ENCODE measurements at places on chromosomes 12 and 14.

GRCh38 chr14:102333390-102333789 lies 13.8 kb downstream of the ZNF839 start:
- H3K27ac ChIP-seq: no peak overlapping the region
- DNase-seq: no peak
- no peak overlapping the region for H3K4me3 ChIP-seq
- H3K4me1 ChIP-seq: no peaks in the 10 kb centered on the region

DNA sequence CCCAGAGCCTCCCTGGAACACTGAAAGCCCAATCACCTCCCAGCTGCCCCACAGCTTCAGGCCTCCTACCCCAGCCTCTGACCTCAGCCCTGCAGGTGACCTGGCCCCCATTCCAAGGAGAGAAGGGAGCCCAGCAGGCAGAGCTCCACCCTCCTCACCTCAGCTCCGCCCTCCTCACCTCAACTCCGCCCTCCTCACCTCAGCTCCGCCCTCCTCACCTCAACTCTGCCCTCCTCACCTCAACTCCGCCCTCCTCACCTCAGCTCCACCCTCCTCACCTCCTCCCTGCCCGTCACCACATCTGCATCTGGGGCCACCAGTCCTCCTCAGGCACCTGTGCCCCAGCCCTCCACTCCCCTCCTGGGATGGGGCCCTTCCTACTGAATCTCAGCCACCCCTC lies 112.2 kb upstream of the SFSWAP start:
- no peaks in the 10 kb centered on the region for H3K27me3 ChIP-seq
- no peaks in the 10 kb centered on the region for H3K36me3 ChIP-seq
- H3K27ac ChIP-seq: no peak overlapping the region
- H3K4me3 ChIP-seq: no peak overlapping the region
- DNase-seq: no peak

GRCh38 chr14:77400216-77400615 lies 23.0 kb downstream of the SAMD15 start:
- H3K27me3 ChIP-seq: no peaks in the 10 kb centered on the region
- DNase-seq: no peak
- no peak overlapping the region for H3K27ac ChIP-seq
- H3K4me1 ChIP-seq: no peaks in the 10 kb centered on the region

- DNase-seq: no peak
- no peak overlapping the region for H3K4me3 ChIP-seq
These were observed 117.3 kb upstream of the NAP1L1 start for GRCh38 chr12:76201758-76202157.

GRCh38 chr12:108840605-108841332 lies 16.6 kb downstream of the SSH1 start:
- H3K4me3 ChIP-seq: no peak overlapping the region
- peaks cover 69% of the 10 kb centered on the region for H3K4me1 ChIP-seq
- H3K36me3 ChIP-seq: peaks cover 6% of the 10 kb centered on the region

DNA sequence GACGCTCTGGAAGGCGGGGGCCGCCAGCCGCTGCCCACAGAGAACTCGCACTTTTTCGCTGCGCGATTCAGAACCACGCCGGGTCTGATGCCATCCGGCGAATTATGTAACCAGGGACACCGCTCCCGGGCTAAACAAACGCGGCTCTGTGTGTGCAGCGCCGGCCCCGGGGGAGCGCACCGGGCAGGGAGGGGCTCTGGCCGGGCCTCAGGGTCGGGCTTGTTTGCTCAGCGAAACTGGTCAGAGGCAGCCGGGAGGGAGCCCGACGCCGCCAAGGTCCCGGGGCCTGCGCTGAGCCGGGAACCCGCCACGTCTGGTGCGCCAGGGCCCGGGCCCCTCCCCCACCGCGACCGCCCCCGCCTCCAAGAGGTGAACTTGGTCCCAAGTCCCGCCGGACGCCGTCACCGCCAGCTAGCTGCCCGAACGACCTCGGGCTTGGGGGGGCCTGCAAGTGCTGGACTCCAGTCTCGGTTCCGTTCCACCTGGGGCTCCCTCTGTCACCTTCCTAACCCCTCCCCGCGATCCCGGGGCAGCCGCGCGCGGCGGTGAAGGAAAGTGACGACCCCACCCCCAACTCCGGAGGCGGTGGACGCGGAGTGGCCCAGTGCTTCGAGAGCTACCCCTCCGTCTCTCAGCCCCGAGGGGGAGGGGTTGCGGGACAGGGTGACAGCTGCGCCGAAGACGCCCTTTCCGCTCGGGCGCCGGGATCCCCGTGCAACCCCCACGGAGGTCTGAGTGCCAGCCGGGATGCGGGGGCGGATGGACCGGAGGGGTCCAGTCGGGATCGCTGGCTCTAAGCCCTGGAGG lies 848 bp downstream of the CTDSP2 start:
- H3K4me1 ChIP-seq: peaks cover 41% of the 10 kb centered on the region
- no peaks in the 10 kb centered on the region for H3K36me3 ChIP-seq
- peak overlapping the region; percentile 99 for H3K4me3 ChIP-seq
- H3K27me3 ChIP-seq: no peaks in the 10 kb centered on the region
- DNase-seq: peak; percentile 93
- peak overlapping the region; percentile 100 for H3K27ac ChIP-seq

DNA sequence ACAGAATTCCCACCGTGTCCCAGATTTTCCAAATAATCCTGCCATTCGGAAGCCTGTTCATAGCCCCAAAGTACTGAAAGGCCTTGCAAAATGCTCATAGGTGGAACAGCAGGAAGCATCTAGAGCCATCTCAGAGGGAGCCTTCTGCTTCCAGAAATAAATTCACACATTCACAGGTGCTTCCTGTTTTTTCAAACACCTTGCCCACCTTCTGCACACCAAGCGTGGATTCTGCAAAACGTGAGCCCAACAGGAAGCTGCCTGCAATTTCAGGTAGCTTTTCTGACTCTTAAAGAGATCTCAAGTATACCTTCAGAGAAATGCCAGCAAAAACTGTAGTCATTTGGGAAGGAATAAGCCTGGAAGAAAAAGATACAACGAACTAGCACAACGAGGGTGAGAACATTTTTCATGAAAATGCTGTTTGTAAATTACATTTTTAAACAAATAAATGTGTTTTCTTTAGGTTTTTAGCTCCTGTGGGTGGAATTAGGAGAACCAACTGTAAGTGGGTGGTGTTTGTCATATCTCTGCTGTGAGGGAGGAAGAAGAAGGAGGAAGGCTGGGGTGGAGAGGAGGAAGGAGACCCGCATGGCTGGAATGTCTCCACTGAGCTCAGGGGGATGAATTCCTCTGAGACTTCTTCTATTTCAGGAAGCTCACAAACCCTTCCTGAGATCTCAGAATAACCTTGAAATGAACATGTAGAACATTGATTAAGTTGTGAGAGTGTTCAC lies at the start of gene IFNG-AS1:
IFNG-AS1 (plus strand) TSS at position 264 of the 737 bp plus-strand sequence.
- no peaks in the 10 kb centered on the region for H3K4me1 ChIP-seq
- no peaks in the 10 kb centered on the region for H3K36me3 ChIP-seq

DNA sequence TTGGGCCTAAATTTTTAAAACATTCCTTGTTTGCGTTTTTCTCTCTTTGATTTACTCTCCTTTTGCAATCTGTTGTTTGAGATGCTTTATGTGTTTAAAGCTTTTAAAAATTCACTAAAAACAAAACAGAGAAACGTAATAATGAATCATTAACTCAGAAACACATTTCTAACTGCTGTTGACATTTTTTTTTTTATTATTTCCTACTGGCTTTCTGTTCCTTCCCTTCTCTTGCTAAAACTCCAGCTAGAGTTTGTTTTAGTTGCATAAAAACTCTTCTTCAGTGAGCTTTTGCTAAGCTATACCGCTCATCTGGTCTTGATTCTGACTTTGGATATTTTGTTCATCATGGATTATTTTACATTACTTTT lies 29.0 kb upstream of the SRGAP1 start:
- DNase-seq: no peak
- no peaks in the 10 kb centered on the region for H3K4me1 ChIP-seq
- no peak overlapping the region for H3K4me3 ChIP-seq
- no peak overlapping the region for H3K27ac ChIP-seq
- no peaks in the 10 kb centered on the region for H3K27me3 ChIP-seq

- no peaks in the 10 kb centered on the region for H3K27me3 ChIP-seq
- no peak for DNase-seq
- H3K27ac ChIP-seq: no peak overlapping the region
These were observed 12.1 kb downstream of the CSRP2 start for GRCh38 chr12:76866726-76867125.

GRCh38 chr12:111030800-111031199 lies 110.4 kb upstream of the MYL2 start:
- peaks cover 68% of the 10 kb centered on the region for H3K27me3 ChIP-seq
- DNase-seq: no peak
- no peaks in the 10 kb centered on the region for H3K36me3 ChIP-seq
- H3K4me3 ChIP-seq: no peak overlapping the region
- H3K4me1 ChIP-seq: peaks cover 5% of the 10 kb centered on the region

DNA sequence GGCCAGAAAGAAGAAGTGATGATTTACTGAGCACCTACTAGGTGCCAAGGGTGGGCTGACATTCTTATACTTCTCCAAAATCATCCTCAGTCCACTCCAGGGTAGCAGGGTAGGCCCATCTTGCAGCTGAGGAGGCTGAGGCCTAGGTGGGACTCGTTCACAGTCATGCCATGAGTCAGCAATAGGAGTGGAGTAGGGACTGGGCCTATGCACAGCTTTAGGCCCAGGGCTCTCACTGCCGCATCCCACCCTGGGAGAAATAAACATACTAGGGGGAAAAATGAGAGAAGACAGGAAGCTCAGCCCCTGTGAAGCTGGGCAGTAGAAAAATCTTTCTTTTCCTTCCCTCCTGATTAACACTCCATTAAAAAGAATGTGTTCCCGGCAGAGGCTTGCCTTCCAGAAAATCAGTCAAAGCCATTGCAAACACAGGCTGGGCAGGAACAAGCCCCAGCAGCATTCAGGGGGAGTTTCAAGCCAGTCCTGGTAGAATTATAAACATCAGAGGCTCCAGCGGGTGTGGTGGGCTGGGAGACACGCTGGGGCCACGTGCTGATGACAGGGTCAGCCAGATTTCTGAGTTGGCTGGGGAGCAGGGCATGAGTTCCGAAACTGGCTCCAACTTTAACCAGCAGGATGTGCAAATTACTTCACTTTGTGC lies 1.8 kb downstream of the HSPB8 start:
- peak overlapping the region; percentile 90 for H3K27ac ChIP-seq
- H3K27me3 ChIP-seq: no peaks in the 10 kb centered on the region
- no peak for DNase-seq
- peaks cover 50% of the 10 kb centered on the region for H3K4me1 ChIP-seq

DNA sequence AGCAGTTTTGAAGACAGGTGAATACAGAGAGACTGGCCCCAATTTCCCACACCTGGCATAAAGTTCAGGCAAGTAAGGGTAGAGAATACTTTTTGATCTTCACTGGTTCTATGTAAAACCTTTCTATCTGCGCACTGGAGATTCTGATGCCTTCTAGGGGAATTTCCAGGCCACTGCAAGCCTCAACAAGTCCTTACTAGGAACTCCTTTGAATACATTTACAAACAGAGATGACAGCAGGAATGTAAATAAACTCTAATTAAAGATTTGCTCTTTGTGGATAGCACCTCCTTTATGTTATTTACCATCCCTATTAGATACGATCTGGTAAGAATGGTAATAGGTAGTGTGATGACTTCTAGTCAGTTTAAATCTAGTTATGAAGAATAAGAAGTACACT lies 69.2 kb downstream of the NTN4 start:
- no peak for DNase-seq
- H3K27me3 ChIP-seq: no peaks in the 10 kb centered on the region
- no peaks in the 10 kb centered on the region for H3K36me3 ChIP-seq
- H3K4me1 ChIP-seq: no peaks in the 10 kb centered on the region
- no peak overlapping the region for H3K27ac ChIP-seq

- no peaks in the 10 kb centered on the region for H3K27me3 ChIP-seq
- no peak overlapping the region for H3K27ac ChIP-seq
- no peaks in the 10 kb centered on the region for H3K4me1 ChIP-seq
- peak; percentile 82 for DNase-seq
These were observed 55.0 kb downstream of the PHETA1 start for GRCh38 chr12:111313833-111314259.

GRCh38 chr14:22667881-22668280 lies 23.7 kb upstream of the OR6J1 start:
- H3K36me3 ChIP-seq: no peaks in the 10 kb centered on the region
- H3K4me3 ChIP-seq: no peak overlapping the region
- H3K27me3 ChIP-seq: no peaks in the 10 kb centered on the region
- DNase-seq: no peak

DNA sequence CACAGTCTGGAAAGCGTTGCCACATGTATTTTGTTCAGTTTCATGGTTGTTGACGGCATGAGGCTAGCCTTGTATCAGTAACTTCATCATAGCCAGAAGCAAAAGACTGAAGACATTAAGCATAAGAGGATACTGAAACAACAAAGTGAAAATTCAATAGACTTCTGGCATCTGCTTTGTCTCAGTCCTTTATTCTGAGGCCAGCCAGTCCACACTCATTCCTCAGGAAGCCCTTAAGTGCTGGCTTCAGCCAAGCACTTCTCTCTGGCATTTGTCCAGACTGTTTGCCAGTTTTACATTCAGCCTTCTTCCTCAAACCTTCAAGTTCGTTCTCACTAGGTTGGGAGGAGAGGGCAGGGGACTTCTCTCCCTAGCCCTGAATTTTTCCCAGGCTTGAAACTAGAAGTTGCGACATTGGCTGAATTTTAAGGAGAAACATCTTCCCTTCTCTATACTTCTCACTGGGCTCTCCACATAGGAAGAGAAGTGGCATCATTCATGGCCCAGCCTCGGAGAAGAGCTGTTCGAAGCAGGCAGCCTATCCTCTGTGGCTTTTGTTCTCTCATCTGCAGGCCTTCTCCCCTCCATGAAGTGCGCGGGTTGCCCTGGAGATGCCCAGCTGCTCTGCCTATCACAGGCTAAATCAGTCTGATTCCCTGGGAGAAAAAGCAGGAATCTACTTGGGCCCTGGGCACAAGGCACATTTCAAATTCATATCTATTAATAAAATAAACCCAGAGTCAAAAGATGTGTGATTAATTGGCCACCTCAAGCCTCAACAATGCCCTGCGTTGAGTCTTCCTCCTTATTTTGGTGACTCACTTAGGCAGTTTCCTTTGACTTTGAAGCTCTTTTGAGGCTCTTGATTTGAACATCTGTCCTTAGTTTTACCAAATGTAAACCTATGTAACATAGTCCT lies 130.9 kb upstream of the PLEKHA5 start:
- no peak overlapping the region for H3K4me3 ChIP-seq
- no peaks in the 10 kb centered on the region for H3K4me1 ChIP-seq
- H3K36me3 ChIP-seq: no peaks in the 10 kb centered on the region
- no peak overlapping the region for H3K27ac ChIP-seq
- no peaks in the 10 kb centered on the region for H3K27me3 ChIP-seq

DNA sequence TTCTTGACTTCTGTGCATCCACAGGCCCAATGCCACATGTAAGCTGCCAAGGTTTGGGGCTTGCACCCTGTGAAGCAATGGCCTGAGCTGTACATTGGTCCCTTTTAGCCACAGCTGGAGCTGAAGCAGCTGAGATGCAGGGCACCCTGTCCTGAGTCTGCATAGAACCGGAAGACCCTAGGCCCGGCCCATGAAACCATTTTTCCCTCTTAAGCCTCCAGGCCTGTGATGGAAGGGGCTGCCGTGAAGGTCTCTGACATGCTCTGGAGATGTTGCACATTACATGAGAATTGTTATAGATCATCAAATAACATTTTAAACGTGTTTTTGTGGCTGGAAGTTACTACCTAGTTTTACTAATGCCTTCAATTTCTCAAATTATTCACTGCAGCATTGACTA lies 188.7 kb downstream of the RPAP3 start:
- no peaks in the 10 kb centered on the region for H3K36me3 ChIP-seq
- no peaks in the 10 kb centered on the region for H3K4me1 ChIP-seq
- no peaks in the 10 kb centered on the region for H3K27me3 ChIP-seq
- no peak for DNase-seq
- no peak overlapping the region for H3K4me3 ChIP-seq
- no peak overlapping the region for H3K27ac ChIP-seq

GRCh38 chr12:25558586-25558985 lies 5.5 kb upstream of the LMNTD1 start:
- no peak overlapping the region for H3K4me3 ChIP-seq
- no peaks in the 10 kb centered on the region for H3K4me1 ChIP-seq
- no peaks in the 10 kb centered on the region for H3K36me3 ChIP-seq
- H3K27ac ChIP-seq: no peak overlapping the region
